MV-4-11 (cell line): ENCODE measurements at places on chromosomes 7 and 10.

DNA sequence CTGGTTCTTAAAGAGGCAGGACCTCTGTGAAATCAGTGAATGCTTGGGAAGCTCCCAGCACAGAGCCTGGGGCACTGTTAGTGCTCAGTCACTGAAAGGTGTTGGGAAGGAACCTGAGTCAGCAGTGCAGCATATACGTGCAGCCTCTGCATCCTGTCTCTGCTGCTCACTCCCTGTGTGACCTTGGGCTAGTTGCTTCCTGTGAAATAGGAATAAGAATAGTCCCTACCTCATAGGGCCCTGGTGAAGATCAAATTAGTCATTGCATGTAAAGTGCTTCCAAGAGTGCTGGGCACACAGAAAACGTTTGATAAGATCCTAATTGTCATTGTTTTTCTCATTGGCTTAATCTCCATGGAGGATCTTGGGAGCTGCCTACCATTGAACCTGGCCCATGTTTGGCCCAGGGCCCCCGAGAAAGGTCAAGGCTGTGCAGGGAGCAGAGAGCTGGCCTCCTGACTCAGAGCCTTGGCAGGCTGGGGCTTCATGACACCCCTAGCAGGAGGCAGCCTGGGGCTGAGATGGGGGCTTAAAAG lies 73.3 kb upstream of the COL13A1 start:
- DNase-seq, result no peak

DNA sequence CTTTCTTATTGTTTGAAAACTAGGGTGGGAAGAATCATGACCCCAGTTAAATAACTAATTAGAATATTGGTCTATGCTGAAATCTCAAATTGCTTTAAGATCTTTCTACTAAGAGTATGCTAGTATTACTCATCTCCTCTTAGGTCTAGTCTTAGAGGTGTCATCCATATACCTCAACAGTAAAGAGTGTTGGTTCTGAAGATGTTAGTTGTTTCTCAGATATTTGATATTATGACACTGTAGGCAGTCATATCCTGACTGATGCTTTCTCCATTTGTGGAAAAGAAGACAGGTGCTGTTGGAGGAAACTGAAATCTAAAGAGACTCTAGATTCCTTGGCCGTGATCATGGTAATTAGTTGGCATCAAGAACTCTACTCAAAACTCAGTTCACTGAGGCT lies 21.2 kb downstream of the BPGM start:
- DNase-seq, result no peak

GRCh38 chr7:10571759-10572158 lies 401.9 kb upstream of the PHF14 start:
- DNase-seq, result peak; percentile 3

DNA sequence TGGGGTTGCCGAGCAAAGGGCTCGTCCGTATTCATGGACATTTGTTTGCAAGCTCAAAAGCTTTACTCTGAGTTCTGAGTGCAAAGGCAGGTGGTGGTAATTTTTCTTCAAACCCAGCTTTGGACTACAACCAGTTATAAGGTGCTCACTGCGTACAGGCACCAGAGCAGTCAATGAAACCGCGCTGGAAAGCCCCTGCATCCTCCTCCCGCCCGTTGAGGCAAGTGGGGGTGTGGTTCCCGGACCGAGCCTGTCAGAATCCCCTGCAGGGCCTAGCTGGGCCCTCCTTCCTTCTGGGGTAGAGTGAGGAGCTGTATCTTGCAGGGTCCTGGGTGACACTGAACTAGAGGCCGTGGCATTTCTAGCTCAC lies 22.3 kb downstream of the AMZ1 start:
- no peak for DNase-seq

DNA sequence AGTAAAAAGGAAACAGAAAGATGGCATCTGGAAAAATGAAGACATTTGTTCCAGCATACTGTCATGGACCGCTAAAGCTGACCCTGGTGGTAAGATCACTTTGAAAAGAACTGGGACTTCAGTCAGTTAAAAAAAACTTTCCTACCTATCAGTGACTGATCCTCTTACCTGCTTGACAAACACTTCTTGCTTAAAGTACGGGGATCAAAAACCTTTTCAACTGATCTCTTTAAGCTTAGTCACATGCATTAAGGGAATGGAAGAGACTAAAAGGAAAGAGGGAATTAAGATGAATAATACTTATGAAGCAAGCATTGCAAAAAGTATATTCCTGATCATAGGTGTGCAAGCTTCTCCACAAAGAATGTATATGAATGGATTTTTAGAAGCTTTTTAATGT lies 42.1 kb downstream of the MTERF1 start:
- no peak for DNase-seq

DNA sequence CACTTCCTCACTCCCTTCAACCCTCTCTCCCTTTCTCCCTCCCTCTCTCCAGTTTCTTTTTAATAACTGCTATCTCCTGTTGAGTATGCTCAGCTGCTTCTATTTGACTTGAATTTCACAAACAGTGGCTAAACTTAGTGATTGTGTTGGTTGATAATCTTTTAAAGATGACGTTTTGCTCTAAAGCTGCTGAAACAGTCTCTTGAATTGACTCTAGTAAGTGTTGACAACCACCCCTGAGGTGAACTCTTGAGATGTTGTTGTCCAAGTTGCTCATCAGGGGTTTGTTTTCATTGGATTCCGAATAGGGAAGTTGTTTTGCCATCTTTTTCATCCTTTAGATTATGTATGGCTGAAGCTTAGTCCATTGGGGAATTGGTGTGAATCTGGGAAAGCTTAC lies 176.2 kb downstream of the TWIST1 start:
- no peak for DNase-seq

DNA sequence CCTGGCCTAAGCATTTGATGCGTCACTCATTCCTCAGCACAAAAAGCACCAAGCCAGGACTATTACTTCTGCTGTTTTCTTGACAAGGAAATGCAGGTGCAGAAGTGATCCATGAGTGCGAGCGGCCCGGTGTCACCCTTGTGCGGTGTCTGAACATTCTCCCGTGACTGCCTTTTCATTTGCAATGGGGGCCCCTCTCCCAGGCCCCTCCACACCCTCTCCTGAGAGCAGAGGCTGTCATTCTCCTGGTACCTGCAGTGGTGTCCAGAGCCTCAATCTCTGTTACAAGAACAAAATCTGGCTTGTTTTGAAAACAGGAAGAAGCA lies 213.1 kb downstream of the DIP2C start:
- DNase-seq, result no peak
